Activated CD4-positive, CD25-positive, alpha-beta regulatory T cell treated with anti-CD3 and anti-CD28 coated beads, Interleukin-2, amount 50 U/mL, for 16 hours (primary cell): ENCODE measurements at places on chromosomes 2 and 18.

- no peak for DNase-seq
Measured at GRCh38 chr2:88845772-88846661, 154.5 kb downstream of the RPIA start.

GRCh38 chr2:152347076-152347475 is 12.1 kb downstream of the FMNL2 start:
- DNase-seq = no peak

DNA sequence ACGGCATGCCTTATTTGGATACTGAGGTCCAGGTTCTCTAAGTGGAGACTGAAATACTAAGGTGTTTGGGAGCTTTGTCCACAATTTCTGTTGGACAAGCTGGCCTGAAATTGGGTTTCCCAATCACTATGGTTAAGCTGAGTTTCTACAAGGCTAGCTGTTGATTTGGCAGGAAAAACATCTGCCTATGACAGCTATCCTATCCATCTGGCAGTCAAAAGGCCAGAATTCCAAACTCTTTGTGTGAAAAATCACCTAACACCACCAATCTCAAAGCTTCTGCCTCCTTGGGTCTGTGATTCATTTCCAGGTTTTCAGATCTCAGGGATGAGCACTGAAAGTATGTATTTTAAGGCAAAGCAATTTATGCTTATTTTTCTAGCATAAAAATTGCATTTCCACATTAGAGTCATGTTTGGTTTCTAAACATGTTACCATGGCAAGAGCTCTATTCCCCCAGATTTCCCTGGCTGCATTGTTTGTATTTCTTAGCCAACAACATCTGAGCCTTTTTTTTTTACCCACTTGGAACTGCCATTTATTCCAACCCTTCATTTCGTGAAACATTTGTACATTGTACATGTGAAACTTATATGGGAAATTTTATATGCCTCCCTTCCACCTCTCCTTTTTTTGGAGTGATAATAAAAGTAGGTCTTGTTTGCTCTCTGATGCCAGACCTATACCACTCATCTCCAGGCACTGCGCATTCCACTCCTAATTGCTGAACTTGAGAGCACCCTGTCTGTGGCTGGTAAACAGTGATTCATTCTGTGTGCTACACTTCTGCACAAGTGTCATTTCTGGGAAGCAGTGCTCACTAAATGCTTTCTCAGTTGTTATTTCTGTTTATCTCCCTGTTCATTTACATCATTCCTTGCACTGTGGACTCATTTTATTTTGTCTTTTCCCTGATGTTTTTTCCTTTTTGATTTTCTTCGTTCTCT is 15.9 kb upstream of the CCDC85A start:
- DNase-seq = no peak

- DNase-seq = no peak
Measured at GRCh38 chr2:98140210-98140609, 53.2 kb downstream of the VWA3B start.

DNA sequence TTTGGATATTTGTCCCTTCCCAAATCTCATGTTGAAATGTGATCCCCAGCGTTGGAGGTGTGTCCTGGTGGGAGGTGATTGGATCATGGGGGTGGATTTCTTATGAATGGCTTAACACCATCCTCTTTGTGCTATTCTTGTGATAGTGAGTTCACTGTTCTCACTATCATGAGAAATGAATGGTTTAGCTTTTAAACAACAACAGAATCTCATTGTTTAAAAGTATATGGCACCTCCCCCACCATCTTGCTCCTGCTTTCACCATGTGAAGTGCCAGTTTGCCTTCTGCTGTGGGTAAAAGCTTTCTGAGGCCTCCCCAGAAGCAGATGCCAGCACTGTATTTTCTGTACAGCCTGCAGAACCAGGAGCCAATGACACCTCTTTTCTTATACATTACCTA is 38.1 kb downstream of the KIAA1328 start:
- no peak for DNase-seq

DNA sequence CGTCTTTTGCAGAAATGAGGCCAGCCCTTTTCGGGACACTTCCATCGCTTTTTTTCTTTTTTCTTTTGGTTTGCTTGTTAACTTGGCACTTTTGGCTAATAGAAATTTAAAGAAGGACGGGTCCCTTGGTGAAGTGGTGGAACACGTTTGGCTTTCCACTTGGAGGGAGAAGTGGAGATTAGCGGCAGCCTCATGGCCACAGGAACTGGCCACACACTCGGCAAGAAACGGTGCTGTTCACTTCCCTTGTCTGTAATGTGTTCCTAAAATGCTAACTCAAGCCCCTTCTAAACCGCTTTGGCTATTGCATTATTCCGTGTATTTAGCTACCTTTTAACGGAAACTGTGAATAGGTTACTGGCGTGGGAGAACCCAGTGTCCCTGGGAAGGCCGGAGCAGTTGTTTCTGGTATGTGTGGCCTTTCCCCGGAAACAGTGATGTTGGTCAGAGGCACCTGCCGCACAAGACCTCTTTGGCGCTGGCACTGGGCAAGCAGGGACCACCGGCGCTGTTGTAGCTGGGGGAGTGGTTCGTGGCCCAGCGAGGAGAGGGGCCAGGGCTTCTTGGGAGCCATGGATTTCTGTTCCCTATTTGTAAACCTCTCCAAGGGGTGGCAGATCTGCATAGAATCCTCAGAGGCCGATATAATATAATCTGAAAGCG is 981 bp downstream of the RAMP1 start:
- DNase-seq = no peak

DNA sequence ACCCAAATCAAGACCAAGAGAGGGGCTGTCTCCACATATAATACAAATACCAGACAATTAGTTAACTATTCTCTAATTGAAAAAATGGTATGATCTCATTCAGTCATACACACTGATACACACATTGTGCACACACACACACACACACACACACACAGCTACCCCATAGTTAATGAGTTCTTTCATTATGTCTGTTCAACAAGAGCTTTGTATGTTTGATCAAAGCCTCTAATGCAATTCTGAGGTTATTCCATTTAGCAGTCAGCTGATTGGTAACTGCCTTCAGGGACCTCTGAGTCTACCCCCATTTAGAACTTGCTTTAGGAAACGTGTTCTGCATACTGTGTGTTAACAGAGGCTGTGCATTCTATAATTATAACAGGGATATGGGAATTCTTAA is 741.4 kb upstream of the LRRTM4 start:
- DNase-seq = no peak
